ENCODE measurements at places on chromosomes 12 and 14.

DNA sequence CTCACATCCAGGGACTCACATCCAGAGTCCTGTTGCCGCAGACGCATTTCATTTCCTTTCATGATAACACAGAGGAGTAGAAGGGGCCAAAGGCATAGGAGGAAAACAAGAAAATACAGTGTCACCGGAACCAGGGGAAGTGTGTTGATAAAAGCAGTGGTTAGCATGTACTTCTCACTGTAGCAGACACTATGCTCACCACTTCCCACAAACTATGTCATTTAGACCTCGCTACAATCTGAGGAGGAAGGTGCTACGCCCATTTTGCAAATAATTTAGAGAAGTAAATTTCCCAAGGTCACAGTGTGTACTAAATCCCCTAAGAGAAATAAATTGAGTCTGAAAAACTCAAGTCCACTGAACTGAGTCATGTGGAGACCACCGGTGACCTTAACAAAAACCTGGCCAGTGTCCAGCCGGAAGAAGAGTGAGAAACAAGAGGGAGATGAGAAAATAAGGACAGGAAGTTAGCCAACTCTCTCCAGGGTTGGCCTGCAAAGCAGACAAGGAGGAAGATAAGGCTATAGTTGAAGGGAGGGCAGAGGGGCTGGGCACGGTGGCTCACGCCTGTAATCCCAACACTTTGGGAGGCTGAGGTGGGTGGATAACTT lies 25.8 kb upstream of the TMCC3 start:
- no peak for DNase-seq

GRCh38 chr14:88106377-88106776 lies 101.4 kb downstream of the GPR65 start:
- DNase-seq = no peak

DNA sequence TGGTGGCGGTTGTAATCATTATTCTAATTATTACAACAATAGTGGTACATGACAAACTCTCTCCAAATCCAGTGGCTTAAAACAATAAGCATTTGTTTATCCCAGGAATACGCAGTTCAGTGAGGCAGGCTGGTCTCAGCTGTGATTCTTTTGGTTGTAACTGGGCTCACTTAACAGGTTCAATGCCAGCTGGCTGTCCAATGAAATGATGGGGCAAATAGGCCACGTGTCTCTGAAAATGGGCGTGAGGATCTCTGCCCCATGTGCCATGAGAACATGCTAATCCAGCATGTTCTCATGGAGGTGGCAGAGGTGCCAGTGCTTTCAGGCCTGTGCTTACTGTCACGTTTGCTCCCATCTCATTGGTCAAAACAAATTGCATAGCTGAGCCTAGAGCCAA lies 73.1 kb upstream of the CLMN start:
- DNase-seq = no peak

DNA sequence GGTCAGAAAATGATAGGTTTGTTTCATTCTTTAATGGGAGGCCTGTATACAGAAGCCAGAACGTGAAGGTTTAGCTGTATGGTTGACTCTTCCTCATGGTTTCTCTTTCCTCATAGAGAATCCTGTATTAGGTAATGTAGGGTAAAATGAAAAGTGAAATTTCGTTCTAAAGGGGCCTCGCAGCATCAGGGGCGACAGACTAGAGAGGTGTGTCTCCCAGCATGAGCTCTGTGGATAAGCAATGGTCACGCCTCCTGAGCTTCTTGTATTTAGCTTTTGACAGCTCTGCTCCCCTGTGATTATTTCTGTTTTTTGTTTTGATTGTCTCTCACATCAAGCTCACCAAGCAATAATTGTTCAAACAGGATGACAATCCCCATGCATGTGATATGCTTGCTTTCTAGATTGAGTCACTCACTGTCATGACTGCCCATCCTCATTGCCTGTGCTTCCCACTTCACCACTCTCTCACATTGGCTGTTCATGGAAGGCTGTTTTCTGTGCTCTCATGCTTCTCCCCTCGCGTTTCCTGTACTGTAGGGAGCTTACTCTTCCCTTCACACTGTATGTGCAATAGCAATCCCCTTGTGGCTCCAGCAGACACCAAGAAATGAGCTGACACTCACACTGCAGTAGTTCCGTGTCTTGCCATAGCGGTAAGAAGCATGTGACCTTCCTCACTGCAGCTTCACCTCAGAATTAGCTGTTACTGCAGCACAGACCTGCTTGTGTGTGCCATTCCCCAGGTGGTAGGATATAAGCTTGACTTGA lies 44.0 kb downstream of the RAD52 start:
- no peak for DNase-seq

DNA sequence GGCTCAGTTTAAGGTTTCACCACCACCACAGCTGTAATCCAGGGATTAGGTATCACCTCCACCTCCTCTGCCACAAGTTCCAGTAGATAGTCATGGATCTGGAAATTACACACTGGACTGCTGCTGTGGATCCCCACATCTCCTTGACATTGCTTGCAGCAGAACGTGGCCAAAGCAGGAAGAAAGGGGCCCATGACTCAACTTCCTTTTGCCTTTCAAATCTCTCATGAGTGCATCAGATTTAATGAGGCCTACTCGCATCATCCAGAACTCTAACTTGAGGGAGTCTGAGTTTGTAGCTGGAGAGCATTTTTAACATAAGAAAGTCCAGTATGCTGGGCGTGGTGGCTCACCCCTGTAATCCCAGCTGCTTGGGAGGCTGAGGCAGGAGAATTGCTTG lies 29.2 kb upstream of the TMED10 start:
- no peak for DNase-seq

- no peak for DNase-seq
Observed at GRCh38 chr14:28381656-28382055, 384.9 kb upstream of the FOXG1 start.

DNA sequence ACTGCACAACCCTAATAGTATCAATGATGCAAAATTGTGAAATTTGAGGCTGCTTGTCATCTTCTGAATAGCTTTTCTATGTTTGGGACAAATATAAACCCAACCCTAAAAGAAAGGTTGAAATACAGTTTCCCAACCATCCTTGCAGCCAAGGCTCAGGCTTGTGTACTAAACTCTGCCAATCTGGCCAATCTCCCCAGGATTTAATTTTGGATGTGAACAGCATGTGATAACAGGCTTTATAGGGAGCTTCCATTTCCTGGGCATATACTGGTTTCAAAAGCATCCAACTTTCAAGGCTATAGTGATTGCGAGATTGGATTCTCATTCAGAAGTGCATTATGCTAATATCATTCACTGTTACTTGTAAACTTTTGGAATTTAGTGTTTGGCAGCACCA lies 55.7 kb upstream of the MUCL1 start:
- DNase-seq = no peak

DNA sequence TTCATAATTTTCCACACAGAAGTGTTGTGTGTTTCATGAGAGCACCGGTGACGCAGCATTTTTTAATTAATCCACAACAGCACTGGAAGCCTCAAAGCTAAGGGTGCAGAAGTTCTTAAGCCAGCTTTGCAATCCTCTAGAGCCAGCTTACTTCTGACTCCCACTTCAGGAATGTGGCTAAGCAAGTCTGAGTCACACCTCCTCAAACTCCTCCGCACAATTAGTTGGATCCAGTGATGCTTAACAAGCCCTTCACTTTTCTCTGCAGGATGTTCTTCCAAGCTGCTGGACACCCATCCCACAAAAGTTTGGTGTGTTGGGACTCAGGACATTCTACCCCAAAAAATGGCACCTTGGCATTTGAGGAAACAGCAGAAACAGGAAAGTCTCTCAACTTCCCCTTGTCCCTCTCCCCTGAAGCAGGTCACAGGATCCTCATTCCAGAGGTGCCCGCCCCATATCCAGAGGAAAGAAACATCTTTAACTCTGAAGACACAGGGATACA lies 210.0 kb downstream of the PPM1H start:
- DNase-seq = no peak

- no peak for DNase-seq
Observed at GRCh38 chr12:85489194-85489593, 209.2 kb downstream of the ALX1 start.

GRCh38 chr14:33390335-33390734 lies 451.7 kb downstream of the NPAS3 start:
- no peak for DNase-seq

GRCh38 chr12:131038961-131039950 lies 85.5 kb downstream of the ADGRD1 start:
- DNase-seq = no peak

DNA sequence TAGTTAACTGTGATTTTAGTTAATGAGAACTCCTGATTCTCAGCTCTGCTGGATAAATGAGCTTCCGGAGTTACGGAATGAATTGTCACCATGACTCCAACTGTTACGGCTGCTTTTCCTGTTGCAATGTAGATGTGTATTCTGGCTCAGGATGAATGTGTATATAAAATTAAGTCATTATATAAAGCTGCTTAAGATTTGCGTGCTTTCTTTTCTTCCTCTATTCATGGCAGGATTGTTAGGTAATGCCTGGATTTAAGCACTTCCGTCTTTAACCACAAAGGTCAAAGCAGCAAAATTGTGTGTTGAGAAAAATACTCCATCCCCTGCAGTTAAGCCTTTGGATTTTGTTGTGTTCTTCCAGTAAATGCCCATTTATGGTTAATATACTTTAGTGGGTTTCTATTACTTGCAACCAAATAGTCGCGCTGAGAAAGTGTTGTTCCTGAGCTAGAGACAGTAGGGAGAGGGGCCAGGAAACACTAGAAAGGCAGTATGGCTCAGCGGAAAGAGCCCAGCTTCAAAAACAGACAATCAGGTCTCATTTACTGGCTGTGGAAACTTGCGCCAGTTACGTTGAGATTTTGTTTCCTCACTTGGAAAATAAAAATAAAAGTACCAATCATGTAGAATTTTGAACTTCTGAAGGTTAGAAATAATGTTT lies 9.4 kb upstream of the CCDC175 start:
- DNase-seq = no peak

DNA sequence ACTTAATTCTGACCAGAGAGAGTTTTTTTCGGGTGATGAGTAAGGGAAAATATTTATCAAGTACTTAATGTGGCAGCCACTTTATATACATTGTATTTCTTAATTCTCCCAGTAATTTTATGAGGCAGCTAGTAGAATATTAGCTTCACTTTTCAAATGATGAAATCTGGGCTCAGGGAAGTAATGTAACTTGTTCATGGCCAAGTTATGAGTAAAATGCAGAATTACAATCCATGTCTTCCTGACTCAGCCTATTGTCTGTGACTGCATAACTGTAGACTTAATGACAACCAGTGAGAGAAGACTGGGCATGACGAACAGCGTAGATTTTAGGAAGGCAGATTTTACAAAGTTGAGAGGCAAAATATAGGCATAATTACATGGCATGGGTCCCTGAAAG lies 106.7 kb upstream of the MIS18BP1 start:
- no peak for DNase-seq

DNA sequence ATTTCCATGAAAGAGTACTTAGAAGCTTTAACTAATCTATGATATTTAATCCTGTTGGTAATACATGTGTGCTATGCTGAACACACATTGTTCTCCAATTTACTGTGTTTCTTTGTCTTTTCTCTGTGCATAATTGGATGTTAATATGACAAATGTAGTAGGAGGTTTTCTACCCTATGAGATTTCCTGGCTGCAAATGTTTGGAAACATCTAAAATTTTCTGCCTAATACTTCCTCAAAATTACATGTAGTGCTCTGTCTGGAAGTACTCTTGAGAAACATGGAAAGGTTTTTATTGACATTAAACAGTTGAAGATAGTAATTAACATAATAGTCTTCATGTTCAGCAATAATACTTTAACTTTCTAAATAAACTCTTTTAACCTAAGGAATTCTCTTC lies 213.0 kb downstream of the KITLG start:
- no peak for DNase-seq

DNA sequence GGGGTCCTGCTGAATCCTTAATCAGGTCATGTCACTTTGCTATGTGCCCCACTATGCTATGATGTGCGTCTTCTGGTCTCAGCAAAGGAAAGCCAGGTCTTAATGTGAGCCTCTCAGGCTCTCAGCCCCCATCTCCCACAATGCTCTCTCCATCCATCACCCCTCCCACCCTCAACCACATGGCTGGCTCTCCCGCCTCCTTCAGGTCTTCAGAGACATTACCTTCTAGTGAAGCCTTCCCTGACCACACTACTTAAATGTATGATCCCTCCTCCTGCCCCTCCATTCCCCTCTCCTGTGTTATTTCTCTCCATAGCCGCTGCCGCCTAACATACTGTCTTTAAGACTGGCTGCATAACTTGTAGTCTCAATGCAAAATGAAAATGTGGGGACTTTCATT lies 50.5 kb downstream of the KRT80 start:
- DNase-seq = no peak
